A549 treated with ZK216348 at 1 μM for 4 hours (cell line): ENCODE measurements at places on chromosomes 3 and 15. TPM values are rescaled to one million over a fixed set of nuclear protein-coding genes. Genes with fewer than 3 reads are reported as not detected.

Gene SCAANT1
- not detected in 5 replicates for total RNA-seq

Gene GOLGA6D
- total RNA-seq = 0.07 TPM in 1 of 5 replicates, not detected in the others

Gene LRRC31
- not detected in 5 replicates for total RNA-seq

Gene ZNF860
- total RNA-seq = 0.90 to 2.3 TPM (median 1.4 TPM) in 5 replicates

Gene IGSF10
- 0.25 to 0.72 TPM (median 0.54 TPM) in 5 replicates for total RNA-seq

Gene EXOG
- 8.8 to 13.6 TPM (median 10.5 TPM) in 5 replicates for total RNA-seq

Gene GUCA1C
- not detected in 5 replicates for total RNA-seq

Gene CDHR4
- 0.13 to 0.35 TPM (median 0.23 TPM) in 5 replicates for total RNA-seq

Gene ITGA11
- total RNA-seq = 2.3 to 7.9 TPM (median 4.6 TPM) in 5 replicates

Gene RASGRP1
- 0.24 to 0.42 TPM (median 0.35 TPM) in 5 replicates for total RNA-seq

Gene SI
- total RNA-seq = not detected in 5 replicates

Gene CASR
- not detected in 5 replicates for total RNA-seq

Gene CD80
- not detected in 5 replicates for total RNA-seq

Gene GATM
- total RNA-seq = 1.8 to 4.2 TPM (median 2.2 TPM) in 5 replicates

Gene LRRC3B
- not detected in 5 replicates for total RNA-seq

Gene PLSCR2
- not detected in 5 replicates for total RNA-seq

Gene PRTG
- total RNA-seq = 7.3 to 10.5 TPM (median 9.9 TPM) in 5 replicates

Gene COL8A1
- not detected in 5 replicates for total RNA-seq

Gene PLAAT1
- 0.18 TPM in 1 of 5 replicates, not detected in the others for total RNA-seq

Gene MYO5C
- 4.6 to 8.1 TPM (median 6.1 TPM) in 5 replicates for total RNA-seq

Gene PAK6
- total RNA-seq = 0.09 to 0.38 TPM (median 0.29 TPM) in 5 replicates

Gene AKAP13
- 69.4 to 103 TPM (median 82.9 TPM) in 5 replicates for total RNA-seq

Gene AGBL1
- total RNA-seq = not detected in 5 replicates

Gene SLC12A6
- 3.8 to 7.0 TPM (median 5.9 TPM) in 5 replicates for total RNA-seq

Gene FBXW12
- not detected in 5 replicates for total RNA-seq

Gene VPS39
- total RNA-seq = 14.1 to 17.9 TPM (median 16.7 TPM) in 5 replicates

Gene GOLGA6A
- 0.06 TPM in 1 of 5 replicates, not detected in the others for total RNA-seq

Gene ZBTB38
- 53.6 to 97.6 TPM (median 81.0 TPM) in 5 replicates for total RNA-seq

Gene GOLGA8H
- 1.2 to 3.7 TPM (median 3.2 TPM) in 5 replicates for total RNA-seq

Gene THSD4
- 19.2 to 33.5 TPM (median 25.7 TPM) in 5 replicates for total RNA-seq

Gene PLA1A
- total RNA-seq = 0.21 to 0.38 TPM (median 0.21 TPM) in 5 replicates

Gene NR2E3
- total RNA-seq = 0.20 to 0.23 TPM in 2 of 5 replicates, not detected in the others

Gene CCR2
- total RNA-seq = not detected in 5 replicates

Gene TNFAIP8L3
- total RNA-seq = 13.1 to 22.4 TPM (median 16.4 TPM) in 5 replicates

Gene GJD2
- not detected in 5 replicates for total RNA-seq

Gene GOLGA8S
- total RNA-seq = 0.12 to 0.25 TPM (median 0.18 TPM) in 5 replicates

Gene CP
- total RNA-seq = 4.1 to 7.0 TPM (median 6.2 TPM) in 5 replicates

Gene MFGE8
- 246 to 370 TPM (median 307 TPM) in 5 replicates for total RNA-seq

Gene ADAMTS7
- 3.0 to 9.7 TPM (median 7.5 TPM) in 5 replicates for total RNA-seq

Gene SEMA6D
- total RNA-seq = not detected in 5 replicates

Gene BFSP2
- total RNA-seq = not detected in 5 replicates

Gene ASB14
- total RNA-seq = not detected in 5 replicates

Gene RBM6
- total RNA-seq = 25.0 to 32.5 TPM (median 28.7 TPM) in 5 replicates

Gene GCNT3
- total RNA-seq = 125 to 192 TPM (median 156 TPM) in 5 replicates

Gene NSMCE3
- 15.1 to 16.3 TPM (median 15.9 TPM) in 5 replicates for total RNA-seq

Gene VEPH1
- total RNA-seq = 0.27 to 0.44 TPM in 2 of 5 replicates, not detected in the others

Gene GOLGA6L7
- not detected in 5 replicates for total RNA-seq

Gene SH3GL3
- total RNA-seq = 0.49 to 1.3 TPM (median 0.71 TPM) in 5 replicates

Gene CFAP92
- total RNA-seq = 0.11 TPM in 1 of 5 replicates, not detected in the others

Gene KCNMB3
- 0.89 to 2.2 TPM (median 1.5 TPM) in 5 replicates for total RNA-seq
